ENCODE measurements at places on chromosomes 4 and X. TPM values are rescaled to one million over a fixed set of nuclear protein-coding genes. Genes with fewer than 3 reads are reported as not detected.

The MMRN1 gene
- total RNA-seq: not detected

The FGF5 gene
- 2.8 TPM for total RNA-seq

The ERAS gene
- 0.22 TPM for total RNA-seq

The DUSP9 gene
- under 0.01 TPM for total RNA-seq

The SFRP2 gene
- total RNA-seq: not detected

The TTC29 gene
- total RNA-seq: 3.1 TPM

The NCBP2L gene
- total RNA-seq: not detected

The IL2RG gene
- total RNA-seq: 0.43 TPM

The CT45A10 gene
- not detected for total RNA-seq

The GAB1 gene
- 12.0 TPM for total RNA-seq

The SYP gene
- total RNA-seq: 0.29 TPM

The PNMA5 gene
- total RNA-seq: not detected

The AVPR2 gene
- not detected for total RNA-seq

The PHKA1 gene
- 9.3 TPM for total RNA-seq

The CENPVL1 gene
- not detected for total RNA-seq

The IL13RA1 gene
- total RNA-seq: 51.6 TPM

The TKTL2 gene
- total RNA-seq: not detected

The KLHL34 gene
- total RNA-seq: 0.14 TPM

The MAGEB10 gene
- total RNA-seq: not detected

The ANAPC10 gene
- 23.5 TPM for total RNA-seq

The ALAS2 gene
- not detected for total RNA-seq

The MGAT4D gene
- not detected for total RNA-seq

The NUP54 gene
- 70.4 TPM for total RNA-seq

The SSX3 gene
- total RNA-seq: not detected

The VSIG4 gene
- not detected for total RNA-seq

The ADH6 gene
- total RNA-seq: not detected

The NONO gene
- 432 TPM for total RNA-seq

The LEF1 gene
- 0.44 TPM for total RNA-seq

The PRSS12 gene
- total RNA-seq: 14.2 TPM

The UGT8 gene
- 0.14 TPM for total RNA-seq

The USP26 gene
- total RNA-seq: not detected

The SPATA4 gene
- total RNA-seq: 0.29 TPM

The NHS gene
- total RNA-seq: 5.3 TPM

The RTL5 gene
- total RNA-seq: 2.4 TPM

The PDGFRA gene
- 178 TPM for total RNA-seq

The TMEM175 gene
- total RNA-seq: 12.3 TPM

The CPLX1 gene
- total RNA-seq: not detected

The FAM133A gene
- not detected for total RNA-seq
